Urinary bladder (tissue), 4 donors: ENCODE measurements at places on chromosomes 11 and 22. TPM values are rescaled to one million over a fixed set of nuclear protein-coding genes. Genes with fewer than 3 reads are reported as not detected.

DNA sequence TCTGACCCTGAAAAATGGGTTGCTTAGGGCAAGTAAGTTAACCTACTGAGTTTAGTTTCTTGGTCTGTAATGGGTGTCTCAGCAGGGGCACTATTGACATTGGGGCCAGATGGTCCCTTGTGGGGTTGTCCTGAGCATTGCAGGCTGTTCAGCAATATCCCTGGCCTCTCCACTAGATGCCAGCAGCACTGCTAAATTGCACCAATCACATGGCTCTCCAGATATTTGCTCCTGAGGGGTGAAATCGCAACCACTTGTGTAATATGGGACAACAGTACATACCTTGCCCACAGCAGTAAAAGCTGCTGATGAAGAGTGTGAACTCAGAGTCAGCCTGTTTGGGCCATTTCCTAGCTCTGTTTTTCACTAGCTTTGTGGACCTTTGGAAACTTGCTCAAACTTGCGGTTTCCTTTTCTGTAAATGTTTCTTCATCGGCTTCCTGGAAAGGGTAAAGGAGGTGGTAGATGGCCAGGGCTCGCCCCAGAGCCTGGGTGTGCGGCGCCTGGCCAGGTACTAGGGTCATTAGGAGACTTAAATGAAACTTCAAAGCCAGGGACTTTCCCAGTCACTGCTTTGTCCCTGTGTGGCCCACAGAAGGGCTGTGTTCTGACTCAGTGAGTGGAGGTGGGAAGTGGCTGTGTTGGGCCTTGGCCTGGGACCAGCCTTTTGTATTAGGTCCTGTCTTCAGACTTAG lies 13.0 kb downstream of the NCF4 start:
- DNase-seq = no peak

Gene SMC1B
- not detected for polyA plus RNA-seq

Gene AGBL2
- 1.6 TPM for polyA plus RNA-seq

Gene C22orf42
- polyA plus RNA-seq = not detected
